ENCODE measurements at places on chromosomes 1 and 21.

GRCh38 chr1:56095696-56096665 lies 483.4 kb downstream of the PLPP3 start:
- no peak for DNase-seq

DNA sequence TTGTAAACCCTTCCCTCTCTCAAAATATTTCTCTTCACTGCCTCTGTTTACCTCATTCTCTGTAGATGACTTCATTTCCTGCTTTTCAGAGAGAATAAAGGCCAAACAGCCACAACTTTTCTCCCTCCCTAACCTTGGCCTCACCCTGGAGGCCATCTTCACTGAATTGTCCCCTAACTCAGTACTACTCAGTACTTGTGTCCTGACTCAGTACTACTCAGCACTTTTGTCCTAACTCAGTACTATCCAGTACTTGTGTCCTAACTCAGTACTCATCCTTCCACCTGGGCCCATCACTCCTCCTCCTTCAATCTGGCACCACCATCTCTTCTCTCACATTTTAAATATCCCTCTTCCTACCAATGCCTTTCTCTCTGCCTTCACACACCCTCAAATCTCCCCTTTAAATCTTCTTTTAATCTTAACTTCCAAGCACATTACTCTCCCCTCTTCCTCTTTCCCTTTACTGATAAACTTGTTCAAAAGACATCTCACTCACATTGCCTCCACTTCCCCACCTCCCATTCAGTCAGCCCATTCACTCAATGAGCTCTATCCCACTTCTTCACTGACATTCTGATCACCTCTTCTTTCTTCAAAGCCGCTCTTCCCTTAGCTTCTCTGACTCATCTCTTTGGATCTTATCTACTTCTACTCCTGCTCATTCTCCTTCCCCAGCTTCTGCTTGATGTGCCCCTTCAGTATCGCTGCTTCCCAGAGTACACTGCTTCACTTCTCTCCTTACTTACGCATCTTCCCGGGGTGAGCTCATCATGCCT lies 121.4 kb downstream of the RNF220 start:
- DNase-seq, result no peak

GRCh38 chr21:32370998-32371766 lies 21.6 kb downstream of the URB1 start:
- no peak for DNase-seq

DNA sequence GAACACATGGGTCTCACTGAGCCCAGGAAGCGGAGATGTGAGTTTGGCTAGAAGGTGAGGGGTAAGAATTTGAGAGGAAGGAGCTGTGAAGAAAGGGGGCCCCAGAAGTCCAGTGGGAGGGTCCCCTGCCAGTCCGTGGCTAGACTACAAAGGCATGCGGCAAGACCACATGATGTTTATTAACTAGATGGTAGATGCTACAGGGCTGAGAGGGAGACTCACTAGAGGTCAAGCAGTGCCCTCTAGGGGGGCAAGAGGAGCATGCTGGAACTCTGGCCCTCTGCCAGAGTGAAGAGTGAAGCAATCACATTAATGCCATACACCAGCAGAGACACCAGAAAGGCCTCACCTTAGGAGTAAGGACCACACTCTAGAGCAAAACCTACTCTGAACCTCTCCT lies 12.2 kb downstream of the KIAA0319L start:
- DNase-seq, result no peak

DNA sequence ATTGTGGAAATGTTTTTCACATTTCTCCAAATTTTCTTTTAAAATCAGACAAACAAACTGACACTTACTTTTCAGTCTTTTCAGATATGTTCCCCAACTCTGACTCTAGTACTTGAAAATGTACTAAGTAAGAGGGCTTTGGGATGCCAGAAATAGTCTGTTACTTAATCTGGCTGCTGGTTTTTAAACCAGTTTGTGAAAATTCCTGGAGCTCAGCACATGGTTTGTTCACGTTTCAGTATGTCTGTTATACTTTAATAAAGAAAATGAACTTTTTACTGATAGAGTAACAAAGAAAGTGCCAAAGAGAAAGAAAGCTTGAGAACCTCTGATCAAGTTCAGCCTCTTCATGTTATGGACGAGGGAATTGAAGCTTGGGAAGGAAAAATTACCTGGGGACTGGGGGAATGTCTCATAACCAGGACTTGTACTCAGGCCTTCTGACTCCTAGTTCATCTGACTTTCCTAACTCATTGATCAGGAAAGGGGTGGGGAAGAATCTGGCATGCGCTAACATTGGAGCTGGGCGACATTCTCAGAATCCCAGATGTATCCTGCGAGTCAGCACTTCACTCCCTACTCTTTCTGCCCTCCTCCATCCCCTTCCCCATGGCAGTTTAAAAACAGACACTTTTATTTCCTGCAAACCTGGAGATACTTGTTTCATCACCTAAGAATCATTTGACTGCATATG lies 30.8 kb upstream of the DNAJC6 start:
- DNase-seq, result no peak

GRCh38 chr1:30845904-30846290 lies 62.7 kb downstream of the SDC3 start:
- no peak for DNase-seq

DNA sequence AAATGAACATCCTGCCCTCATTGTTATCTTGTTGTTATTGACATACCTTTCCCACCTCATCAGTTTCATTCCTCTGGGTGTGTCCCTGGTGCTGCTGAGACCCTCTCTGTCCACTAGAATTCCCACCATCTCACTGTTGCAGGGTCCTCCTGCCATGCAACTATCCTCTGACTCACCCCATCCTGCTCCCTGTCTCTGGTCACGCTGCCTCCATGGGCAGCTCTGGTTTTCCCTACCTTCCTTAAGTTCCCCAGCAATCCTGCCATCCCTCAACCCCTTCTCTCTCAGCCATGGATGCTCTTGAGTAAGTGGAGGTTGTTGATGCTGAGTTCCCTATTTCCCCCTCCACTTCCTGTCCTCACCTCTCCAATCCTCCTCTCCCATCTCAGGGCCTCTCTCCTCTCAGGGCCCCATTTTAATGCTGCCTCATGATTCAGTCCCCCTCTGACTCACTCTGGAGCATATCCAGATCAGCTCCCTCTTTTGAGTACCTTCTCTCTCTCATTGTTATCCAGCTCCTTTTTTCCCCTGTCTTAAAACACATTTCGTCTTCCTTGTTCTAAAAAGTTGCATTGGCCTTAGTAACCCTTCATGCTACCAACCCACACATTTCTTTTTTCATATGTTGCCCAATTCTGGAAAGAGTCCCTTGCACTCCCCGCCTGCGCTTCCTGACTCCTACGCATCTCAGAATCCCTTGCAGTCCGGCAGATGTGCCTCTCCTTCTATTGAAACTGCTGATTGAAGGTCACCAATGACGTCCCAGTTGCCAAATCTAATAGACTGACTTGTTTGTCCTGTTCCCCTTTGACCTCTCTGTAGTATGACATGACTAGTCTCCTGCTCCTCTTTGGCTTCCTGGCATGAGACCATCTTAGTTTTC lies 92.0 kb downstream of the CNIH3 start:
- no peak for DNase-seq

DNA sequence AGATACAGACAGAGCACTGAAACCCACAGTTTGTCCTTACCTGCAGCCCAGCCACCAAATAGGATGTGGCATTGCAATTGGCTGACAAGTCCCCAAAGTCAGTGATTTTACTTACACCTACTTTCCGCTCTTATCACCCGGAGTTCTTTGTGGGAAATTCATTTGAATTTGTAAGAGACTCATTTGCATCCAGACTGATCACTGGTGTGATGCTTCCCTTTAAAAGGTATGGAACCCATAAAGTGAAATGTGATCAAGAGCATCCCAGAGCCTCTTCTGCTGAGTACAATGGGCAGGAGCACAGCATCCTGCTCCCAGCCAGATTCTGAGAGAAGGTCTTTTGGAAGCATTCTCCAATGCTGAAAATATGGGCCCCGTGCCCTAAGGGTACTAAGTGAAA lies 161.4 kb downstream of the DAB1 start:
- no peak for DNase-seq

GRCh38 chr1:21126324-21126723 lies 50.4 kb downstream of the EIF4G3 start:
- DNase-seq, result no peak

DNA sequence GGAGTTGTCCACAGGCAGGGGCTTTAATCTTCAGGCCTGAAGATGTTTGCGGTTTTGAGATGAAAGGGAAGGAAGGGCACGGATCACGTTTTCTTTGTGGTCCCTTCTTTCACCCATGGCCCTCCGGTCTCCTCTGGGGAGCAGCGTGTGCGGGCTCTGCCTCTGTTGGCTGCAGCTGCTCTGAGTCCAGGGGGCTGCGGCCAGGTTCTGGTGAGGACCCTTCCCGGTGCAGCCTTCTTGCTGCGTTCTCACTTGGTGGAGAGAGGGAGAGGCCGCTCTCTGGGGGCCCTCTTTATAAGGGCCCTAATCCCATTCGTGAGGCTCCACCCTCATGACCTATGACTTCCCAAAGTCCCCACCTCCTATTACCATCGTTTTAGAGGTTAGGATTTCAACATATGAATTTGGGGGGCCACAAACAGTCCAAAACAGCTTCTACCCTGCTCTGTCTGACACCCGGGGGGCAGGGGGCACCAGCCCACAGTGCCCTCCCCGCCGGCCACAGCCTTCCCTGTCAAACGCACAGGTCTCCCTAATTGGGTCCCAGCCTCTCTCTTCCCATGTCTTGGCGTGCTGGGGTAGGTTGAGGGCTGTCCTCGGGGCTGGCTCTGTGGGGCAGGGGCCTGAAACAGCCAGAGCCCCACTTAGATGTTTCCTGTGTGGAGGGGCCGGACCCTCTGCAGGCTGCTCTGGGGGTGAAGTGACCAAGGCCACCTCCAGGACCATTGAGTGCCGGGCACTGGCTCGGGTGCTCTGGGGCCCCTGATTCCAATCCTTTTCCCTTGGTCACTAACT lies 100.1 kb upstream of the C1orf174 start:
- no peak for DNase-seq

DNA sequence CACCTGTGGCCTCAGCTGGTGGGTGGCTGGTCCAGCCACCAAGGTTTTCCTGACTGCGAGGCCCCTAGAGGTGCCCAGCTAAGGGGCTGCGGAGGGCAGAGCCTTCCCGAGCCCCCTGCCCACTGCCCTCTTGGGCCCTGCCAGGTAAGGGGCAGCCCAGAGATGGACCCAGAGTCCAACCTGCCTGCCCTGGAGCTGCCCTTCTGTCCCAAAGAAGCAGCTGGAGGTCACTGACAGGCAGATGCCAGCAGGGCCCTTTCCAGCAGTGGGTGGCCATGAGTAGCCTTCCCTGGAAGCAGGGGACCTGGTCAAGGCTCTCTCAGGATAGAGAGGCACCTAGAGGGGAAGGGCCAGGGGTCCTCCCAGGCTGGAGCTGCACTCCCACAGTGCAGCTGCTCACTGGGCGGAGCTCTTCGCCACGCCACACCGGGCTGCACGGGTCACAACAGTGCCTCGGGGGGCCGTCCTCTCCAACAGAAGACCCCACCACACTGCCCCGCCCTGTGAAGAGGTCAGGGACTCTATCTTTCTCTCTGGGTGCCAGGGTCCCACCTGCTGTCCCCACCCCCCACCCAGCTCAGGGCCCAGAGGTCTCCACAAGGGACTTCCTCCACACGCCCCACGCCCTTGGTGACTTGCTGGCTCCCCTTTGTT lies 10.9 kb upstream of the GNB1 start:
- DNase-seq, result no peak

DNA sequence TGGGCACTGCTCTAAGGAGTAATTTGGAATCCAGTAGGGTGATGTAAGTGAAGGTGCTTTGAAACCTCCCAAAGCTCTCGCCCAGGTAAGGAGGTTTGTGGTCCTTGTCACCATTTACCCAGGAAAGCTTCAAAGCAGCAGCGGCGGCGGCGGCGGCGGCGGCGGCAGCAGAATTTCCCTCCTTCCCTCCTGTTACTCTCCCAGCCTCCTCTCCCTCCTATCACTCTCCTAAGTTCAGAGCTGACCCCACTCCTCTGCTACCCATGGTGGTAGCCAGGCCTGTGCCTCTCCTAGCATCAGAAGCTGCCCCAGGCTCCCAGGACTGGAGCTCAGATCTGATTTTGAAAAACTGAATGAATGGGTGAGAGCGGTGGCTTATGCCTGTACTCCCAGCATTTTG lies 60.7 kb downstream of the ACBD3 start:
- DNase-seq, result no peak

GRCh38 chr1:8525216-8525557 lies 207.3 kb downstream of the SLC45A1 start:
- peak; percentile 8 for DNase-seq

GRCh38 chr1:116062201-116062600 lies 49.0 kb upstream of the MAB21L3 start:
- DNase-seq, result no peak

GRCh38 chr1:231699784-231700183 lies 73.2 kb downstream of the DISC1 start:
- DNase-seq, result no peak

GRCh38 chr1:178646821-178647220 lies 78.2 kb upstream of the RALGPS2 start:
- no peak for DNase-seq

- no peak for DNase-seq
Measured at GRCh38 chr1:2628191-2628932, 4.5 kb downstream of the MMEL1 start.

DNA sequence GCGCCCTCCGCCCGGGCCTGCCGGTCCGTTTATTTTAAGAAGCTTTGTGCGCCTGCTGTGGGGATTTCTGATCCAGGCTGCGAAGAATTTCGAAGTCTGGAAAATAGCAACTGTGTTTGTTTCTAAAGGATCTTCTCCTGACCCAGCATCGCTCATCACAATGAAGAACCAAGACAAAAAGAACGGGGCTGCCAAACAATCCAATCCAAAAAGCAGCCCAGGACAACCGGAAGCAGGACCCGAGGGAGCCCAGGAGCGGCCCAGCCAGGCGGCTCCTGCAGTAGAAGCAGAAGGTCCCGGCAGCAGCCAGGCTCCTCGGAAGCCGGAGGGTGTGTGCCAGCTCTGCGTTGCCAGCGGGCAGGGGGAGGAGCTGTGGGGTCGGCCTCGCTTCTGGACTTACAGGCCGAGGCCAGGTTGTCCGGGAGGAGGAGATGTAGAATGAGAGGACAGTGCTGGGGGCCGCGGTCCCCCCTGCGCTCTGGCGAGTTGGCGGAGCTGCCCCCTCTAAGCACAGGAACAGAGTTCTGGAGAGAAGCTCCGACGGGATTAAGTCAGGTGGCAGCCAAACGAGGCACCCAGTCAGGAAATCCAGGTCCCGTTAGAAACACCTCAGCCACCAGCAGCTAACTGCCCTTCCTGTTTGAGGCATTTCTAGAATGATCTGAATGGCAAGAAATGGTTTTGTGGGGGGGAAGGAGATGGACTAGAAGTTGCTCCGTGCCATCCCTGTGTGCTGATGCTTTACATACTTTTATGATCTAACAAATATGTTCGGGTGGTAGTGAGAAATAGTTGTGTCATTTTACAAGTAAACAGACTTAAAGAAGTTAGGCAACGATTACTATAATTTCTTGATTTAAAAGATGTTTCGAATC lies 948 bp downstream of the TXLNA start:
- DNase-seq, result peak; percentile 18

GRCh38 chr1:221200464-221200863 lies 321.2 kb downstream of the HLX start:
- DNase-seq, result no peak

Data from stimulated activated CD4-positive, alpha-beta T cell treated with anti-CD3 and anti-CD28 coated beads, Interleukin-15, amount 100 ng/mL, for 1 hour (primary cell).